ENCODE measurements at places on chromosomes 6 and 20. TPM values are rescaled to one million over a fixed set of nuclear protein-coding genes. Genes with fewer than 3 reads are reported as not detected.

The PPP2R5D gene
- 39.3 TPM for polyA plus RNA-seq

The NKAIN2 gene
- polyA plus RNA-seq = not detected

The CST2 gene
- polyA plus RNA-seq = 0.12 TPM

The FAM209B gene
- polyA plus RNA-seq = 0.17 TPM

The UST gene
- polyA plus RNA-seq = 6.8 TPM

The DSP gene
- 0.02 TPM for polyA plus RNA-seq

The TFAP2A gene
- polyA plus RNA-seq = 0.05 TPM

The LRRN4 gene
- polyA plus RNA-seq = not detected

The AARS2 gene
- polyA plus RNA-seq = 5.5 TPM

The LY6G6F gene
- not detected for polyA plus RNA-seq

The PKIB gene
- polyA plus RNA-seq = 4.4 TPM
